ENCODE measurements at places on chromosomes 7 and 10.

DNA sequence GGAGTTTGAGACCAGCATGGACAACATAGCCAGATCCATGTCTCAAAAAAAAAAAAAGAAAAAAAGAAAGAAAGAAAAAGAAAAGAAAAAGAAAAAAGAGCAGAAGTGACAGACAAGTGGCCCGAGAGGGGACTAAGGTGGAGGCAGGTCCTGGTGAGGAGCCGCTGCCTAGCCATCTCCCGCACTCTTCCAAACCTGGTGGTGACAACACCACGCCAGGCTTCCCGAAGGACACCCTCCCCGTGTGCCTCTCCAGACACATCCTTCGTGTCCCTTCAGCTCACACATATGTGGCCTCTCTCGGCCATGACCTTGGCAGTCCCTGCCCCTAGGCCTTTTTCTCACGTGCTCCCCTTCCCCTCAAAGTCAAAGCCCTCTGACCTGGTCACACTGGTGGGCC, 36.4 kb downstream of the IFT22 start:
- no peak for DNase-seq

- DNase-seq, result no peak
Observed at GRCh38 chr7:138848056-138848980, 50.3 kb upstream of the ATP6V0A4 start.

- DNase-seq, result no peak
Observed at GRCh38 chr10:132138596-132138995, 48.2 kb upstream of the DPYSL4 start.

GRCh38 chr10:36182179-36182566, 540.1 kb upstream of the FZD8 start:
- DNase-seq, result no peak

- no peak for DNase-seq
Observed at GRCh38 chr10:115483294-115483693, 390.1 kb downstream of the ATRNL1 start.

GRCh38 chr7:87702326-87702725, 74.1 kb downstream of the RUNDC3B start:
- no peak for DNase-seq

DNA sequence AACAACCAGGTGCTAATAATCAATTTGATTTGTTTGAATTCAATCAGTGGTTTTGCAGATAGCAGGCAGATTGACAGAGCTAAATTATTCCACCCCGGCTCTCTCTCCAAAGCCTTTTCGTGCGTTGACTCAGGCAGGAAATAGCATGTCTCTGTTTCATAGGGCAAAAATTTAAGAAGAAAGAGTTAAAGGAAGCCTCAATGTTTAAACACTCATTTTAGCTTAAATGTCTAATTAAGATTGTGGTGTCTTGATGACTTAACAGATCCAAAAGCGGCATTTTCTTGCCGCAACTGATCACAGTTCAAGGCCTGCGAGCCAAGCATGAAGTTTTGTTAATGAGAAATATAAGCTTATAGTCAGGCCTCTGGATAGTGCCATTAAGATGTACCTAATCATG, 1051.1 kb upstream of the AUTS2 start:
- no peak for DNase-seq

GRCh38 chr7:38396852-38397251, 123.4 kb upstream of the TARP start:
- DNase-seq, result no peak

DNA sequence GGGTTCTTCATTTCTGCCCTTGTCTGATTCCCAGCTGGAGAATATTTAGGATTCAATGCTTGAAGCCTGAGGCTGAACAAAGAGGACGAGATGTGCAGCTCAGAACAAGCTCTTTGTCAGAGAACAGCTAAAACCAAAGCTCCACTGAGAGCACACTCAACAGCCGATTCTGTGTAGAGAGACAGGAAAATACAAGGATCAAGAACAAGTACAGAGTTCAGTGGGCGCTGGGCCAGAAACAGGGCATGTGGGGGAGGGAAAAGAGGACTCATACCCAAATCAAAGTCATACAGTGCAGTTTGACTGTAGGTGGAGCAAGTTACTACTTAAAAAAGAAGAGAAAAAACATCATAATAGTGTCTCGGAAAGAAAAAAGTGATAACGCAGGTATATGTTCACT, at the start of gene AGMO:
TSS of gene AGMO (minus strand) at position 181 of the 400 bp plus-strand sequence.
- DNase-seq, result no peak

- no peak for DNase-seq
Observed at GRCh38 chr10:12849319-12850181, 152.0 kb downstream of the CCDC3 start.

- DNase-seq, result no peak
Observed at GRCh38 chr7:82760074-82760473, 316.5 kb upstream of the CACNA2D1 start.

- DNase-seq, result no peak
Observed at GRCh38 chr7:99665312-99666012, 14.3 kb downstream of the CYP3A5 start.

DNA sequence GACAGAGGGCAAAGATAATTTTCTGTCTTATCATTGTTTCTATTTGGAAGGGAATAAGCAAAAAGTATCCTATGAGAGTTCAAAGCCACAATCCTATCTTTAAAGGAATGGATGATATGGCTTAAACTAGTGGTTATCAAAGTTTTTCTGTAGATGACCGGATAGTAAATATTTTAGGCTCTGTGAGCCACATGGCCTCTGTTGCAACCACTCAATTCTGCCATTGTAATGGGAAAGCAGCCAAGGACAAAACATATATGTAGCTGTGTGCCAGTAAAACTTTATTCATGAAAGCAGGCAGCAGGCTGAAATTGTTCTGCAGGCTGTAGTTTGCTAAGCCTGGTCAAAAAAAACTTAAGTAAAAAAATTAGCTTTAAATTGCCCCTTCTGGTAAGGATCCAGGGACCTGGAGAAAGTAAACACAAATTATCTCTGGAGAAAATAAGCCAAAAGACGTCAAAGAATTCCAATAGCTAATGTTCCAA, 73.3 kb downstream of the THSD7A start:
- no peak for DNase-seq

DNA sequence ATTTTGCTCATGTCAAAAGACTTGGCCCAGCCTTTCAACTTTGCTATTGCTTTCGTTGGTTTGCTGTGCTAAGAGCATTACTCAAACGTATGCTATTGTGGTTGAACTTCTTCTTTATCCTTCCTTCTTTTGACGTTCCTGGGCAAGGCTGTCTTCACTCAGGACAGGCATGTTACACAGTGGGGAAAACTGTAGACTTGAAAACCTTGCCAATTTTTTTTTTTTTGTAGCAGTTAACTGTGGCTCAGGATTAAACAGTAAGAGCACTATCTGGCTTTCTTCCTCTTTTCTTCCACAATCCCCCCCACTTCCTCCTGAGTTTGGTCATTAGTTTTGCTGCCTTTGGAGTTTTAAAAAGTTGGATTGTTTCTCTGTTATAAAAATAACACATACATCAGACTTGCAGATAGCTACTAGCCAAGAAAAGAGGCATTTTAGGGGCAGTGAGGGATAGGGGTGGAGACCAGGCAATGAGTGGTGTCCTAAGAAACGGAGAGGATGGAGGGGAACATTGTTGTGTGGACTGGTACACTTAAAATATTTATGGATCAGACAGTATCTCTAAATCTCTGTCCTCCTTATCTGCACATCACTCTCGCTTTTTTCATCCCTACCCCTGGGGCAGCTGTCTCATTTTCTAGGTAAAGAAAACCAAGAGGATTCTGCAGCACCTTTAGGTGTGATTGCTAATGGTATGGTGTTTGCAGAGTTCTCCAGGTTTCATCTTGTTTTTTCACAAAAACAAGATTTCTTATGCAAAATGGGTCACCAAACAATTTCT, 181.7 kb downstream of the LRMDA start:
- DNase-seq, result no peak

DNA sequence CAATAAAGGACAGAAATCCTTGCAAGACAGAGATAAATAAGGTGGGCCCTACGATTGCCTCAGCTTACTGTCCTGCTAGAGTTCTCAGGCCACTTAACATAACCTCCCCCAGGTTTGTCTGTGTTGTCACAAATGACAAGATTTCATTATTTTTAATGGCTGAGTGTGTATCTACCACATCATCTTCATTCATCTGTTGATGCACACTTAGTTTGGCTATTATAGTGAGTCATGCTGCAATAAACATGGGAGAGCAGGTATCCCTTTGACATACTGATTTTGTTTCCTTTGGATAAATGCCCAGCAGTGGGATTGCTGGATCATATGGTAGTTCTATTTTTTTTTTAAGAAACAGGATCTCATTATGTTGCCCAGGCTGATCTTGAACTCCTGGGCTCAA, 60.6 kb downstream of the PRTFDC1 start:
- no peak for DNase-seq

DNA sequence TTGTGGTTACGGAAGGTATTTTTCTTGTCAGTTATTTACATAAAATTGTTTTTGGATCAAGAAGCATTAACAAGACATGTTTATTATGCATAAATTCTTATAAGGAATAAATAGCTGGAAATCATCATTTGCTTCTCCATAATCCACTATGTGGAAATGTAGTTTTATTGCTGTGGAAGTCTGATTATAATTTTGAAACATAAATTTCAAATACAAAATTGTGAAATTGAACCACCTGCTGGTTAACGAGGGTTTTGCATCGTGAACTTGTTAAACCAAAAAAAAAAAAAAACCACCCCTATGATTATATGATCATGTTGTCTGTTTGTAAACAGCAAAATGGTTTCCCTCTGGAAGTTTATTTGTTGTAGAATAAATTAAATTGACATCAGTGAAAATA, 25.9 kb downstream of the ABRAXAS2 start:
- DNase-seq, result no peak

DNA sequence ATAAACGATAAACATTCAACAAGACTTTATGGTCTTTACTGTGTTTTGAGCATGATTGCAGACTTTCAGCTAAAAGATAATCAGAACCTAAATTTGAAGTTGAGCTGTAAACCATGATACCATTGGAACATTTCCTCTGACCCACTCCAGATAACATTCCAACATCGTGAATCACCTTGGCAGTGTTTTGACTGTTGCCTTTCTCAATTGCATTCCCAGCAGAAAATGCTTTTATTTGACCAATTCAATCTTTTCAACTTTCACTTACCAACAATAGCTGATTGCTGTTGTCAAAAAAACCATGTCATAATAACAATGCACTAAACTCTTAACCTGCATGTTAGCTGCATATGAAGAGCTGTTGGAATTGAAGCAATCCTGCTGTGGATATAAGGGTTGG, 165.5 kb downstream of the MDFIC start:
- no peak for DNase-seq

DNA sequence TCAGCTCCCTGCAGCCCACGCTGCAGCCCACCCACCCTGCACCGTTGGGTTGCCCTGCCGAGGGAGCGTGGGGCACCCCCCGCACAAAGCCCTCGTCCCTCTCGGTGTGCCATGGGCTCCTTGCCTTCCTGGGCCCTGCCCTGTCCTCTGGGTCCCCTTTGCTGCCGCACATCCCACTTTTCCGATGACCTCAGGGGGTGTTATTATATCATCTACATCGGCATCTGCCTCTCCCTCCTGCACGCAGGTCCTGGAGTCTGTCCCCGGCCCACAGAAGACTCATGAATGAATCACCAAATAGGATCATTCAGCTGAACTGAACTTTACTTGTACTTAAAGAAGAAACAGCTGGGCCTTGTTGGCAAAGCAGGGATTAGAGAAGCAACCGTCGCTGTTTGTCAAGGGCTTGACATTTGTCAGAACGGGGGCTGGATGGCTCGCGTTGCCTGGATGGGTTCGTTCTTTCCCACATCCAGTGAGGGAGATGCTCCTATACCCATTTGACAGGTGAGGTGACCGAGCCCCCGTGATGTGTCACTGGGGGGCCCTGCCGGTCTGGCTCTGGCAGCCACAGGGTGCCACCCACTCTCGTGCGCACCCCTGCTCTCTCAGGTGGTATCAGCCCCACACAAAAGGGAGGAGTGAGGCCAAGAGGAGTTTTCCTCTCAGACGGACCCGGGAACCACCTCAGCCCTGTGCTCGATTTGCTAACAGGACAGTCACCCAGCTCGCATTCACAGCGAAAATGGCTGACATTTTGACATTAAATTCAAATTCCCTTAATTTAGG, 58.6 kb upstream of the EBF3 start:
- DNase-seq, result no peak

GRCh38 chr10:128851726-128852125, 615.3 kb upstream of the MGMT start:
- no peak for DNase-seq

DNA sequence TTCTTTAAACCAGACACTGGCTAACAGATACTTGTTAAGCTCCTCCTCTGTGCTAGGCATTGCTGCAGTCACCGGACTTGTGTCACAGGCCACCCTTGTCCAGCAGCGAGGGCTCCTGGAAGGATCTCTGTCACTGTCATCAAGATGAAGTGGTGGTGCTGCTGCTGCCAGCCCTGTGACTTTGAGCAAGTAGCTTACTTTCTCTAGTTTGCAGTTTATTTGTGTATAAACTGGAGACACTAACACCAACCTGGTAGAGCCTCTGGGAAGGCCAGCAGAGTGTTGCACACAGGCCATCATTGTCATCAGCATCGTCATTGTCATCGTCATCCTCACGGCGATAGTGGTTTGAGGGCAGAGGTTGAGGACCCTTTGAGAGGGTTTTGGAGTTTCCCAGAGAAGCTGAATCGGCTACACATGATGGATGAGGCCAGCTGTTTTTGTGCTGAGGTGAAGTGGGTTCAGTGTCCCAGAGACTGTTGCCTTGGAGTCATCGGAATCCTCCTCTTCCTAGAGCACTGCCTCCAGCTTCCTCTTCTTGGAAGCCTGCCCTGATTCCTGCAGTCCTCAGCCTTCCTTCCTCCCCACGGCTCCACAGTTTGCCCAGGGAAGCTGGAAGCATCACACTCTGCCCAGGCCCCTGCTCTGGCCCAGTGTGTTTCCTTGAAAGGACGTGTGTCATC, 128.4 kb downstream of the GRK5 start:
- no peak for DNase-seq

GRCh38 chr10:126229686-126230085, 158.6 kb downstream of the ADAM12 start:
- DNase-seq, result no peak

GRCh38 chr7:115973406-115973805, 57.2 kb downstream of the TFEC start:
- no peak for DNase-seq

GRCh38 chr7:5234852-5235831, 45.1 kb downstream of the WIPI2 start:
- no peak for DNase-seq

GRCh38 chr7:1043552-1044188, 676 bp upstream of the GPR146 start:
- no peak for DNase-seq

- no peak for DNase-seq
Observed at GRCh38 chr10:43314626-43315495, 48.0 kb upstream of the RASGEF1A start.

DNA sequence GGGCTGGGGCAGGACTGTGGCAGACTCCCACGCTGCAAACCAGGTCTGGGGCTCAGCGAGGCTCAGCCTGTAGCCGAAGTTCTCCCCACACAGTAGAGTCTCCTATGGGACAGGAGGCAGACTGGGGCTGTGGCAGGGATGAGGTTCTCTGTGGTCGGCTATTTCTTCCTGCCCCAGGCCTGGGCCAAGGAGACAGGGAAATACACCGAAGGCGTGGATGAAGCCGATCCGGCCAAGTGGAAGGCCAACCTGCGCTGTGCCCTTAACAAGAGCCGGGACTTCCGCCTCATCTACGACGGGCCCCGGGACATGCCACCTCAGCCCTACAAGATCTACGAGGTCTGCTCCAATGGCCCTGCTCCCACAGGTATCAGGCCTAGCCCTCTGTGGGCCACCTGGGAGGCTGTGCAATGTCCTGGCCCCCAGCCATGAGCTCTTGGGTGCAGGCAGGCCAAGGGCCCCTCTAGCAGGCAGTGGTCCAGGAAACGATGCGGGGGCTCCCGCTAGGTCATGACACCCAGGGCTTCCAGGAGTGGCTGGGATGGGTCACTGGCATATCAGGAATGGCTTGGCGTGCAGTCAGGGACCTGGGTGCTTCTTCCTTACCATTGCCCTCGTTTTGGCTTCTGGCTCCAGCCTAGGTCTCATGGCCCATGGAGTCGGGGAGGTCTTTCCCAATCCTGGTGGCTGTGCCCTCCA, 8.1 kb downstream of the IRF5 start:
- no peak for DNase-seq
